ENCODE measurements at places on chromosomes 4 and X.

DNA sequence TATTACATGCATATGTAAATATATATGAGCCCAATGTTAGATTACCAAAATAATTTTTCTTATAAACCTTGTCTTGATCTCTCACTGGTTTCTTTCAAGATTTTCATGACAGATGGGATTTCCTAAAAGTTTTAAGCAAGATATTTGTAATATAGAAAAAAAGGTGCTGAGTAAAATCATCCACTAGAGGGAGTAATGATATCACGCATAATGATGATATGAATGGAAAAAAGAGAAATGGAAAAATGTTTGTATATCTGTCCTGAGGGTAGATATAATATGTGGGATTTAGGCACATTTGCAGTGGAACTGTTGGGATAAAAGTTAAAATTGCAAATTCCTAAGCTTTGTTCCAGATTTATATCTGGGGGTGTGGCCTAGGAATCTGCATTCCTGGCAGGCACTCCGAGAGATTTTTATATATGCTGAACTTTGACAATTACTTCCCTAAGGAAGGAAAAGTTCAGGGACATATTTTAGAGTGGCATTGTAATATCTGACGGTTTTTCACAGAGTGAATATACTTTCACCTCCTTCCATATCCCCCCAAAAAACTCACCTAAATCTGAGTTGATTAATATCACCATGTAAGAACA, 60.5 kb downstream of the TMA16 start:
- no peak for DNase-seq

DNA sequence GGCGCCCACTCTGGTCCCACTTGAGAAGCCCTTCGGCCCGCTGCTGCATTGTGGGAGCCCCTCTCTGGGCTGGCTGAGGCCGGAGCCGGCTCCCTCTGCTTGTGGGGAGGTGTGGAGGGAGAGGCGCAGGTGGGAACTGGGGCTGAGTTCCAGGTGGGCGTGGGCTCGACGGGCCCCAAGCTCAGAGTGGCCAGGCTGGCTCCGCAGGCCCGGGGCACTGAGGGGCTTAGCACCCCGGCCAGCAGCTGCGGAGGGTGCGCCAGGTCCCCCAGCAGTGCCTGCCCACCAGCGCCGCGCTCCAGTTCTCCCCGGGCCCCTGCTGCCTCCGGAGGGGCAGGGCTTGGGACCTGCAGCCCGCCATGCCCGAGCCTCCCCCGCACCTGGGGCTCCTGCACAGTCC, 65.2 kb upstream of the SMIM10 start:
- no peak for DNase-seq

DNA sequence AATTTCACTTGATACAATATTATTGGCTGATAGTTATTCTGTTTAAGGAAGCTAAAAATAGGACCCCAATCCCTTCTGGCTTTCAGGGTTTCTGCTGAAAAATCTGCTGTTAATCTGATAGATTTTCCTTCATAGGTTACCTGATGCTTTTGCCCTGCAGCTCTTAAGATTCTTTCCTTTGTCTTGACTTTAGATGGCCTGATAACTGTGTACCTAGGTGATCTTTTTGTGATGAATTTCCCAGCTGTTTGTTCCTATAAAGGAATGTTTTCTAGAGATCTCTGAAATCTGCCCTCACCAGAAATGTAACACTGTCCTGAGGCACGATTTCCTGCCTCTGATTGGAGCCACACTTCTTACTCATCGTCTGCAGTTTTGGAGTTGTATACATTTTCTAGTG, 69.4 kb upstream of the PRDM5 start:
- DNase-seq, result no peak

DNA sequence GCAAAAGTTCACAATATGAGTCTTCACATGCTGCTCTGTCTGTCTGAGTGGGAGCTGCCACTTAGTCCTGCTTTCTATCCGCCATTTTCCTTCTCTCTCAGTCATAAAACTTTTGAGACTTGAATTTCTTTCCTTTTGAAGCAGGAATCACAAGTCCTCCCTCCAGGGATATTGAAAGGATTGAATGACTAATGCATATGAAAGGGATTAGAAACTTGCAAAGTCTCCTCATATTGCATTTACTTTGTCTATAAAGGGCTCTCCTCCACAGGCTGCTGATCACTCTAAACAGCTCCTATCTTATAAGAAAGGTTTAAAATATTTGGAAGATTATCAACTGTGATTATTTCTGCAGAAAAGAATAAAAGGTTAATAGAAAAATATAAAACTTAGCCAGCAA, 879.1 kb downstream of the ARAP2 start:
- no peak for DNase-seq

- no peak for DNase-seq
Measured at GRCh38 chr4:109041463-109042360, 260.7 kb downstream of the COL25A1 start.

DNA sequence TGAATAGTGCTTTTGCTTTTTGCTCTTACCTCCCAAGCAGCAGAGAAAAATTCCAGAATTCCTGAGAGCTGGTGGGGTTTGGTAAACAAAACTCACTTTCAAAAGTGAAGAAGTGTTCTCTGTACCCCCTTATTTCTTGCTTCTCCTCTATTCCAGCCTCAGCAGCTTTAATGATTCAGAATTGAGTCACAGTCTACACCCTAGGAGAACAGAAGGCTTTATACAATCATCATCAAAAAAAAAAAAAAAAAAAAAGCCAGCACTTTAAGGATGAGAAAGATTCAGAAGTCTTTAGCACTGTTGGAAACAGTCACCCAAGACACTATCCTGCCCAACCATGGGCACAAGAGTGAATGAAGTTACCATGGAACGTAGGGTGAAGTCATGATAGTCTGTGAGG, 1583.1 kb upstream of the PCDH10 start:
- DNase-seq, result no peak

- no peak for DNase-seq
Measured at GRCh38 chrX:85897362-85898126, 149.8 kb downstream of the CHM start.

DNA sequence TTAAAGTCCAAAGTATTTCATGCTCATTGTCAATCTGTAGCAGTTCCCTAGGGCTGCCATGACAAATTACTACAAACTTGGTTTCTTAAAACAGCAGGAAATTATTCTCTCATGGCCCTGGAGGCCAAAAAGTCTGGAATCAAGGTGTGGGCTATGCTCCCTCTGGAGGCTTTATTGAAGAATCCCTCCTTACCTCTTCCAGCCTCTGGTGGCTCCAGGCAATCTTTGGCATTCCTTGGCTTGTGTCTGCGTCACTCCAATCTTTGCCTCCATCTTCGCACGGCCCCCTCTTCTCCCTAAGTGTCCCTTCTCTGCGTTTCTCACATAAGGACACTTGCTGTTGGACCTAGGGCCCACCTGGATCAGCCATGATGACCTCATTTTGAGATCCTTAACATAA, 170.4 kb downstream of the SMIM20 start:
- no peak for DNase-seq

GRCh38 chr4:185919107-185919506, 107.1 kb upstream of the SORBS2 start:
- no peak for DNase-seq

DNA sequence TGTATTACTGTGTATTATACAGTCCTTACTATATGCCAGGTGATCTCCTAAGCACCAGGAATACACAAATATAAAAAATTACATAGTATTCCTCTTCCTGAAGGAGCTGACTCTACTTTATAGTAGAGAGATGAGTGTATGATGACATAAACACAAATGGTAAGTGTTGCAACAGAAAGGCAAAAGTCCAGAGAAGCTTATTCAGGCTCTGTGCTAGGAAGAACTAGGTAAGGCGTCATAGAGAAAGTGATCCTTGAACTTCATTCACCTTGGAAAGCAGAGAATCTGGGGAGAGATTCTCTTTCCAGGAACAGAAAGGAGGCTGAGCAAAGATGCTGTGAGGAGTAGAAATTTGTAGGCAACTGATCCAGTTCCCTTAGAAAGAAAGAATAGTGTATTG, 115.0 kb upstream of the KCNIP4 start:
- DNase-seq, result no peak

- no peak for DNase-seq
Measured at GRCh38 chr4:85152480-85152879, 186.0 kb upstream of the WDFY3 start.

GRCh38 chrX:47200385-47201150, 6.9 kb downstream of the UBA1 start:
- no peak for DNase-seq

GRCh38 chr4:177798161-177798560, 355.9 kb upstream of the AGA start:
- DNase-seq, result no peak

DNA sequence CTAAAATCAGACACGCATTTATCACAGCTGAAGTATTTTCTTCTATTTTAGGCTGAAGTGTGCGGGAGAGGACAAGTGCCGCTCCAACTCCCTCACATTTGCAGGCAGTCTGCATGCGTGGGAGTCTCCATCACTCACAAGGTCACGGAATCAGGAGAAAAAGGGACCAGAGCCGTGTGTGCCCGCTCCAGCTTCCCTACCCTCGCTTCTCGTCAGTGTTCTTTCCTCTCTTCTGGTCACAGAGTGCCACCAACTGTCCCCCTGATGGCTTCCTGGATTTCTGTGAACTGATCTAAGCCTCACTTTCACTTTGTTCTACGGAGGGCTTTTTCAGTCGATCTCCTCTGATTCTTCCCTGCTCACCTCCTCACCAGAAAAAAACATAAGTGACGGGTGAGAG, 407.4 kb upstream of the AADAT start:
- DNase-seq, result no peak

DNA sequence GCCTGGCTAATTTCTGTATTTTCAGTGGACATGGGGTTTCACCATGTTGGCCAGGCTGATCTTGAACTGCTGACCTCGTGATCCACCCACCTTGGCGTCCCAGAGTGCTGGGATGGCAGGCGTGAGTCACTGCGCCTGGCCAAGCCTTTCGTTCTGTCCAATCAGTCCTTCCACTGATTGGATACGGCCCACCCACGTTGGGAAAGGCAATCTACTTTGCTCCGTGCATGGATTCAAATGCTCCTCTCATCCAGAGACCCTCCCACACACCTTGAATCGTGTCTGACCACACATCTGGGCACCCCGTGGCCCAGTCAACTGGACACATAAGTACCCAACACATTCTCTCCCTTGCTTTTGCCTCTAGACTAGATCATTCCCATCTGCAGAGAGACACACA, 74.9 kb downstream of the CRLF2 start:
- no peak for DNase-seq

- DNase-seq, result peak; percentile 47
Measured at GRCh38 chrX:107324493-107325310, 118.3 kb downstream of the DNAAF6 start.

DNA sequence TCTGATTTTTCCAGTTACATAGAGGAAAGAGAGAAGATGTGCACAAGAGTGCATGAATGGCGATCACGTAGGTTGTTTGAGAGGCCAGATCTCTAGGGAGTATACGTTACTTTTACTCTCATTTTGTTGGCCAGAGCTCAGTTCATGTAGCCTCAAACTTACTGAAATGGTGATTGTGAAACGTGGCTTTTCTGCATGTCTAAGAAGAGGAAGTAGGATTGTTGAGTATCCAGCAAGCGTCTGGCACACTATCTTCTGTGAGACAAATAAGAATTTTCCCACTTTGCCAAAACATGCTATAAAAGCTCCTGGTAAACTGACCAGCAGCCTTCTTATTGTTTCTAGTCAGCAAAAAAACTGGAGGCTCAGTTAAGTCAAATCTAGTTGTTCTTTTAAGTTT, 264.5 kb upstream of the EMCN start:
- DNase-seq, result no peak

GRCh38 chr4:131001371-131001770, 1905.4 kb downstream of the C4orf33 start:
- no peak for DNase-seq

DNA sequence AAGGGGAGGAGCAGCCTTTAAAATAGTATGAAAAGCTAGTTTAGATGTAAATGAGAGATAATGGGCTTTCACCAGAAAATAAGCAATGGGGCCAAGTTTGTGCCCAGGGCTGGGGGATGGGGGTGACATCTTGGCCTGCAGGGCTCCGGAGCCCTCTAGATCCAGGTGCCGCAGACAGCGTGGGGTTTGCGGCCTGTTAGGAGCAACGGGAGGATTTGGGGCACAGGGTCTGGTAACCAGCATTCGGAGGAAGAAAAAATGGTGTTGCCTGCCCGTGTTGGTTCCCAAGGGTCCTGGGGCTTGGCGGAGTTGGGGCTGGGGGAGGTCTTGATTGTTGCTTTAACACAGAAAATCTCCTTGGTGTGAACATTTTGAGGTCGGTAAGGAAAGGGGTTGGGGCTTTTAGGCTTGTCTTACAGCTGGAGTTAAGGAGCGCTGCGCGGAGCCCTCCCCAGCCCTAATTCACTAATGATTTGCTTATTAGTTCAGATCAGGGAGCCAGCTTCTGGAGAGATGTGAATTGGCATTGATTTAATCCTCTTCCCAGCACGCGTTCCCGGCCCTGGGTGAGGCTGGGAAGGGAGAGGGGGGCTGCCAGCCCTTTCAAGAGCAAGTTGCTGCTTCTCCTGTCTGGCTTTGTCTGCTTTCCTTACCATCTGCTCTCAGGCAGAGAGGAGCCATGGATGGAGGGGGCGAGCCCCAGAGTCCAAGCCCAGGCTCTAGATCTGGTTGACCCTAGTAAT, 443.4 kb downstream of the BCOR start:
- peak; percentile 27 for DNase-seq

GRCh38 chrX:45850775-45851433, 650.2 kb upstream of the DIPK2B start:
- peak; percentile 23 for DNase-seq

GRCh38 chr4:38920186-38920585, 52.6 kb downstream of the FAM114A1 start:
- no peak for DNase-seq

DNA sequence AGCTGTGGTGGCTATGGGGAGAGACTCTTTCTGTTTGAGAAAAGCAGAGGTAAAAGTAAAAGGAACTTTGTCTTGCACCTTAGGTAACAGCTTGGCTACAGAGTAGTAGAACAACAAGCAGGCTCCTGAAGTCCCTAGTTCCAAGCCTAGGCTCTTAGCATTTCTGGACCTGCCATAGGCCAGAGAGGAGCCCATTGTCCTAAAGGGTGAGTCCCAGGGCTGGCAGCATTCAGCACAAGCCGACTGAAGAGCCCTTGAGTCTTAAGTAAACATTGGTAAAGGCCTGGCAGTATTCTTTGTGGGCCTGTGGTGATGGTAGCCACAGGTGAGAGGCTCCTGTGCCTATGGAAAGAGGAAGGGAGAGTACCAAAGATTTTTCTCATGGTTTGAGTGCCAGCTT, 38.2 kb downstream of the CSN3 start:
- no peak for DNase-seq

DNA sequence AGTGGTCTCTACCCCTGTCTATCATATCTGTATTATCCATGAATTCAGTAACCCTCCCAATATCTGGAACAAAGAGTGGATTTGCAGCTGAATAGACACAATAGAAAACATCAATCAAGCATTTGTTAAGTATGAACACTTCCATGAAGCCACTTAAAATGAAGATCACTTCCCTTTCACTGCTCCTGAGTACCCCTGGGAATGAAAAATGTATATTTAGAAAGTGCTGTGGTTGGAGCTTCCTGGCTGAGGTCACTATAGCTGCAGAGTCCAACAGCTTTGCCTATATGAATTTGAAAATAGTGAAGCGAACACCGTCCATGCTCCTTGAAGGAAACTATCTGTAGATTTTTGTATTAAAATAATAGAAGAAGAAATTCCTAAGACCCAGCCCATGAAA, 227.0 kb downstream of the DTHD1 start:
- DNase-seq, result no peak

GRCh38 chrX:11566173-11566572, 99.5 kb downstream of the ARHGAP6 start:
- DNase-seq, result no peak

Data from left hindlimb (tissue), 1 donor.